Omental fat pad (tissue), 4 donors: ENCODE measurements at places on chromosomes 11 and 22. TPM values are rescaled to one million over a fixed set of nuclear protein-coding genes. Genes with fewer than 3 reads are reported as not detected.

Gene MRGPRE
- not detected for total RNA-seq

Gene HNRNPUL2
- 42.6 TPM for total RNA-seq

Gene TPBGL
- not detected for total RNA-seq

Gene ART1
- total RNA-seq, result not detected

Gene PKP3
- total RNA-seq, result 0.09 TPM

Gene TMEM134
- total RNA-seq, result 41.6 TPM

Gene MUC15
- not detected for total RNA-seq

Gene CASP12
- total RNA-seq, result 0.65 TPM

Gene PPP6R3
- total RNA-seq, result 104 TPM

Gene OR51F2
- total RNA-seq, result not detected

Gene GRAP2
- total RNA-seq, result 9.5 TPM

Gene BIRC3
- total RNA-seq, result 9.9 TPM

Gene RAC2
- total RNA-seq, result 11.0 TPM

Gene MRGPRX4
- not detected for total RNA-seq

Gene APIP
- 56.2 TPM for total RNA-seq

Gene SCUBE1
- 0.28 TPM for total RNA-seq

Gene GLYAT
- 4.2 TPM for total RNA-seq

Gene SLC35F2
- 8.8 TPM for total RNA-seq

Gene CASTOR1
- total RNA-seq, result 23.9 TPM

Gene ZP1
- total RNA-seq, result 3.0 TPM

Gene RGL4
- 6.9 TPM for total RNA-seq

Gene FOLR3
- not detected for total RNA-seq

Gene DSCAML1
- 0.95 TPM for total RNA-seq
